Spleen (tissue), 13 donors: ENCODE measurements at places on chromosomes 5 and 9. TPM values are rescaled to one million over a fixed set of nuclear protein-coding genes. Genes with fewer than 3 reads are reported as not detected.

GRCh38 chr9:23590276-23591000 is 235.6 kb downstream of the ELAVL2 start:
- no peaks in the 10 kb centered on the region for H3K27me3 ChIP-seq
- DNase-seq = no peak
- peaks cover 3% of the 10 kb centered on the region for H3K4me1 ChIP-seq
- no peaks in the 10 kb centered on the region for H3K36me3 ChIP-seq
- no peak overlapping the region for H3K27ac ChIP-seq

The ZBED3 gene
- total RNA-seq = 13.8 TPM

GRCh38 chr5:83118471-83118870 is 41.1 kb downstream of the XRCC4 start:
- no peaks in the 10 kb centered on the region for H3K4me1 ChIP-seq
- H3K27me3 ChIP-seq = no peaks in the 10 kb centered on the region
- peaks cover 11% of the 10 kb centered on the region for H3K36me3 ChIP-seq
- H3K27ac ChIP-seq = no peak overlapping the region
- no peak overlapping the region for H3K4me3 ChIP-seq

The FAF2 gene
- total RNA-seq = 28.6 TPM

- peaks cover 33% of the 10 kb centered on the region for H3K36me3 ChIP-seq
- no peak overlapping the region for H3K27ac ChIP-seq
- DNase-seq = no peak
- no peaks in the 10 kb centered on the region for H3K4me1 ChIP-seq
These were observed 69.0 kb downstream of the DOCK2 start for GRCh38 chr5:169706071-169706470.

- H3K4me1 ChIP-seq = no peaks in the 10 kb centered on the region
- no peak overlapping the region for H3K4me3 ChIP-seq
- H3K27ac ChIP-seq = no peak overlapping the region
- no peaks in the 10 kb centered on the region for H3K27me3 ChIP-seq
- DNase-seq = no peak
These were observed 61.0 kb downstream of the INVS start for GRCh38 chr9:100160021-100160420.

The TAF11L5 gene
- not detected for total RNA-seq

GRCh38 chr9:84001621-84002020 is 21.0 kb downstream of the RMI1 start:
- H3K4me3 ChIP-seq = no peak overlapping the region
- H3K36me3 ChIP-seq = no peaks in the 10 kb centered on the region
- H3K4me1 ChIP-seq = peaks cover 14% of the 10 kb centered on the region
- no peaks in the 10 kb centered on the region for H3K27me3 ChIP-seq
- DNase-seq = no peak
- peak overlapping the region; percentile 71 for H3K27ac ChIP-seq

DNA sequence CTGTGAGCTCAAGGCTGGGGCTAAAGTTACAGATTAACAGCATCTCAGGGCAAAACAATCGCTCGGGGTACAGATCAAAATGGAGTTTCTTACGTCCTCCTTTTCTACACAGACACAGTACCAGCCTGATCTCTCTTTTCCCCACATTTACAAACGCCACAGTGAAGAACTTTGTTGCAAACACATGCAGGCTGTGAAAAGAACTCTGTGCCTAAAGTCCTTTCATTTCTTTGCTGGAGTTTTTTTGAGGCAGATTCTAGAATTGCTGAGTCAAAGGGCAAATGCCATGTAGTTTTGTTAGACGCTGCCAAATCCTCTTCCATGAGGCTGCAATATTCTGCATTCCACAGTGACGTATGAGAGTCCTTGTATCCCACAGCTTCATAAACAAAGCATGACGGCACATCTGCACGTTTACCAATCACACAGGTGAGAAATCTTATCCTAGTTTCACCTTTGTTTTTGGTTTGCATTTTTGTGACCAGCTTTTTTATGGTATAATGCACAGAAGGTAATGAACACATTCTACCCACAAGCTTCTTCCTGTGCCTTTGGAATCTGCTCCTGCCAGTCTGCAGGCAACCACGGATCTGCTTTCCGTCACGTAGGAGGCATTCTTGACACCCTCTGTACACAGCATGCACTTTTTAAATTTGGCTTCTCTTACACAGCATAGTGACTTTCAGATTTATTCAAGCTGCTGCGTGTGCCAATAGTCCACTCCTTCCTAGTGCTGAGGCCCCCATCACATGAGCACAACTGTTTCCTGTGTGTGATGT is 44.6 kb upstream of the LPCAT1 start:
- H3K27me3 ChIP-seq = no peaks in the 10 kb centered on the region
- H3K4me1 ChIP-seq = peaks cover 5% of the 10 kb centered on the region
- H3K4me3 ChIP-seq = no peak overlapping the region
- H3K27ac ChIP-seq = no peak overlapping the region

GRCh38 chr5:50415912-50416311 is 25.2 kb downstream of the EMB start:
- H3K36me3 ChIP-seq = no peaks in the 10 kb centered on the region
- H3K4me3 ChIP-seq = no peak overlapping the region
- no peak for DNase-seq
- H3K27me3 ChIP-seq = no peaks in the 10 kb centered on the region
- peaks cover 27% of the 10 kb centered on the region for H3K4me1 ChIP-seq
